Stimulated activated CD4-positive, alpha-beta T cell treated with anti-CD3 and anti-CD28 coated beads, Interleukin-4, amount 100 ng/mL, for 4 hours (primary cell): ENCODE measurements at places on chromosomes 11 and 22.

DNA sequence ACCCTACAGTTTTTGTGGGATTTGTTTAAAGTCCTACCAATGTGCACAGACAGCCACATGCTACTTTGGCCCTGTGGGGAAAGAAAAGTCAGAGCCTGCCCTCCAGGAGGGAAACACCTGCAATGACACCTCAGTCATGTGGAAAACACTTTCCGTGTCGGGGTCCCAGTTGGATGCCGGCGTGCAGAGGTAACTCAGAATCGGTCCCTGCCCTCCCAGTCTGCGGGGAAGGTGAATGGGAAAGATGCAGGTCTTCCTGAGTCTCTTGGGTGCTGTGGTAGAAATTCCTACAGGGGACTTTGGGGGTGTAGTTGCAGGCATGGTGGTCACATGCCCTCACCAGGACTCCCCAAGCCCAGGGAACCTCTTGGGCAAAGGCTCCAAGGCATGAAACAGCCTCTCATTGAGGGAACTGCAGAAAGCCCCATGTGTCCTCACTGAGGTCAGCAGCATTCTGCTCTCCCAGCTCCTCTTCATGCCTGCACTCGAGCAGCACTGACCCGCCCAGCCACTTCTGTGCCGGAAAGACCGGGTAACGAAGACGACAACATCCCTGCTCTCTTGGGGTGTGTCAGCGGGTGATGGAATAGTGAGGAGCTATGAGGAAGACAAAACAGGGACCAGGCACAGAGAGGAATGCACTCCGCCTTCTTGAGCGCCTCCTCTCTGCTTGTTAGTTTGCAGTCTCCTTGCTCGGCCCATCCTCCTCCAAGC lies 4.7 kb downstream of the RIBC2 start:
- DNase-seq, result no peak

- no peak for DNase-seq
Observed at GRCh38 chr11:44839458-44840084, 111.1 kb downstream of the TP53I11 start.

DNA sequence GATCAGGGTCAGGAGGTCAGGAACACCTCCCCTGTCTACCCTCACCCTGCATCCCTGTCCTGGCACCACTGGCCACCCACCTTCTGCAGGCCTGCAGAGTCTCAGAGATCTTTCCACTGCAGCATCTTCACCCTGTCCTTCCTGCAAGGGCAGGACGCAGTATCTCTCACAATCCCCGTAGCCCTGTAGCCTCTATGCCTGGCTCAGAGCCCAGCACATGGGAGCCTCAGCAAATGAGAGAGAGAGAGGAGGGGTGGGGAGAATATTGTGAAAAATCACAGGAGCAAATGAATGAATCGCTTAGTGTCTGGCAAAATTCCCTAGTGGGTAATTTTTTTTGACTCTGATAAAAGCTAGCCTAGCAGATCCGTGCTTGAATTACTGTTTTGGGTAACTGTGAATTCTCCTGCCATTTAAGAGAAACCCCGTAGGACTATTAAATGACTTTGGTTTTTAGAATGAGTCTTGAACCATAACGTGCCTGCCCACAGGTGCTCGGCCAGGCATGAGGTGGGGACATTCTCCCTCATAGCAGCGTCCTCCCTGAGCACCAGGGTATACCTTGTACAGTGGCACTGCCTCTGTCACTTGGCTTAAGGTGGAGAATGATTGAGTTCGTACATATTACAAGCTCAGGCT lies 91.5 kb downstream of the MORC2 start:
- DNase-seq, result no peak

DNA sequence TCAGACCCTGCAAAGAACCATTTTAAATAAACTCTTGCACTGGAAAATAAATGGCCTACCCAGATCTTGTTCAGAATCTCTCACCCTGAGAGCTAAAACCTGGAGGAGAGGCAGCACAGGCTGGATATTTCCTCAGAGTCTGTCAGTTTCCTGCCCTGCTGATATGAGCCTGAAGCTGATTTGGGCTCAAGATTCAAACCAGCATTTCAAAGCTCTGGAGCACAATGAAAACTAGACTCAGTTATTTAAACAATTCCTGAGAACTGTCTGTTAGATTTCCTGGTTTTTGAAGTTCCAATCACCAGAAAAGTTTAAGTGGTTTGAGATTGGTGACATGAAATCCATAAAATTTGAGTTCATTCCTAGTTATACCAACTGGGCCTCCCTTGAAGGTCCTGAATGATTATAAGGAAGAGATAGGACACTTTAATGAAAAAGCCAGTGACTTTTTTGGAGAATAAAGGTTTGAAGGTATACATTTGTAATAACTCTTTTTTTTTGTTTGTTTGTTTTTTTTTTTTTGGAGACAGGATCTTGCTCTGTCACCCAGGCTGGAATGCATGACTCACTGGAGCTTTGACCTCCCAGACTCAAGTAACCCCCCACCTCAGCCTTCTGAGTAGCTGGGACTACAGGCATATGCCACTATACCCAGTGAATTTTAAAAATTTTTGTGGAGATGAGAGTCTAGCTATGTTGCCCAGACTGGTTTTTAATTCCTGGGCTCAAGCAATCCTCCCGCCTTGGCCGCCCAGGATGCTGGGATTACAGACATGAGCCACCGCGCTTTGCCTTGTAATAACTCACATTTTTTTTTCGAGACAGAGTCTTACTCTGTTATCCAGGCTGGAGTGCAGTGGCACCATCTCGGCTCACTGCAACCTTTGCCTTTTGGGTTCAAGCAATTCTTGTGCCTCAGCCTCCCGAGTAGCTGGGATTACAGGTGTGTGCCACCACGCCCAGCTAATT lies 8.0 kb upstream of the ESAM start:
- DNase-seq, result no peak

DNA sequence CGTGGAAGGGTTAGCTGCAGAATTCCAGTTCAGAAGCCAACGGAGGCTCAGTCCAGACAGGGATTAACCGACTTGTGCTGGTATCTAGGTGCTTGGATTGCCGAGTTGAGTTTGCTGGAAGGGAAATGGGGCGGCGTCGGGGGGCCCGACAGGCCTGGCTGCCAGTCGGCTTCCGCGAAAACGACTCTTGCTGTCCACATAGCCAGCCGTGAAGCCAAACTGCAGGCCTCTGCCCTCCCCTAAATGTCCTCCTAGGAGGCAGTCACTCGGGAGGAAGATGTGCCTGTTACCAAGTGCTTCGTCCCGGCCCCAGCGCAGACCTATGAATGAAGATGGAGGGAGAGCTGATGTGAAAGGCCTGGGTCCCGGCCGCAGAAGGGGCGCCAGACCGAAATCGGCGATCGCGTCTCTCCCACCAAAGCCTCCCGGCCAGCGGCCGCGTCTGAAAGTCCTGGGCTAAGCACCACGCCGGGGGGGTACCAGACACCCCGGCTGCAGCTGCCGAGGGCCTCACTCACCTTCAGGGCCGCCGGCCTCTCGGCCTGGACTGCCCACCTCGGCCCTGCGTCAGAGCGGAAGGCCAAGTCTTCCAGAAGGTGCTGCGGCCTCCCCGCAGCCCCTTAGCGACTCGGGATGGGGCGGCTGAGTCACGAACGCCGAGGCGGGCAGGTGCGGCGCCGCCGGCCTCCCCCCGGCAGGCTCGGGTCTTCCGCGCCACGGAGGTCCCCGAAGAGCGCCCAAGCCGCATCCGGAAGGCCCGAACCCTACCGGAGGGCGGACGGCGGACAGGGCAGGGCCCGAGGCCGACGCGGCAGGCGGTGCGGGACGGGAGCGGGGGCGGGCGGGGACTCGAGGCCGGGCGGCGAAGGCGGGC lies 7.5 kb downstream of the DPAGT1 start:
- DNase-seq, result peak; percentile 61

DNA sequence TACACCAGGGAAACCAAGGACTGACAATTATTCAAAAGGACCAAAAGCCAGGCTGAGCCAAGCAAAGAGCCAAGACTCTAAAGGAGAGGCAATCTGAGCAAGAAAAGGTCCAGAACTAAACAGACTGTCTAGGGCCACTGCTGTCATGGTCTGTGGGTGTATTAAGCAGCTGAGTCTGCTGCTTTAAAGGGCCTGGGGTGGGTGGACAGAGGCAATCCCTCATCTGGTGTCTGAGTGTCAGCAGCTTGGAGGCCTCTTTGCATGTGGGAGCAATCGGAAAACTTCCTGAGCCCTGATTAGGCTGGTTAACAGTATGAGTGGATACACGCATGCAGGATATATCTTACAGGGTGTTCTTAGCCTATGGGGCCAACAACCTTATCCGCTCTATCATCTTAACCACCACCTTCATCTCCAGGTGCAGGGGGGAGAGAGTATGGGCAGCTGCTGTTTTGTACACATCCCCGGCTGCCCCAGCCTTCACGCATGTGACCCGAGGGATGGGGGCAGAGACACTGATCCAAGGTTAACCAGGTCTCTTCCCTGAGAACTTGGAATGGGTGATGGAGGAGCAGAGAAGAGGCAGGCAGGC lies 67.5 kb upstream of the TIMP3 start:
- DNase-seq, result no peak

DNA sequence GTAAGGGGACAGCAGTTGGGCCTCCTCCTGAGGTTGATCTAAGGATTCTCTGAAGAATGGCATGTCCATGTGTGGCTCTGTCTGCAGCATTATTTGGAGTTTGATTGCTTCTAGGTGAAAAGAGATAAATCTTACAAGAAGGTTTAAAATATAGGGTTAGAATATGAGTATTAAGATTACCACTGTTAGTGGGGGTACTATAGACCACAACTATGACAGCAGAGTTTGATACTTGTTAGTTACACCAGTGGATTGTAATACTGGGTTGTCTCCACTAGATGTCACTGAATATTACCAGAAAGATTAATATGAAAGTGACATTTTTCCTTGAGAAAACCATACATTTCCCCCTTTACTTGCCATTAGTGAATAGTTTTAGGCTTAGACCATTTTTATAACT lies 47.9 kb downstream of the ZNF280B start:
- DNase-seq, result no peak

- DNase-seq, result no peak
Observed at GRCh38 chr22:44398856-44399837, 86.4 kb upstream of the SHISAL1 start.

GRCh38 chr11:100857236-100858005 lies 170.3 kb downstream of the ARHGAP42 start:
- no peak for DNase-seq

DNA sequence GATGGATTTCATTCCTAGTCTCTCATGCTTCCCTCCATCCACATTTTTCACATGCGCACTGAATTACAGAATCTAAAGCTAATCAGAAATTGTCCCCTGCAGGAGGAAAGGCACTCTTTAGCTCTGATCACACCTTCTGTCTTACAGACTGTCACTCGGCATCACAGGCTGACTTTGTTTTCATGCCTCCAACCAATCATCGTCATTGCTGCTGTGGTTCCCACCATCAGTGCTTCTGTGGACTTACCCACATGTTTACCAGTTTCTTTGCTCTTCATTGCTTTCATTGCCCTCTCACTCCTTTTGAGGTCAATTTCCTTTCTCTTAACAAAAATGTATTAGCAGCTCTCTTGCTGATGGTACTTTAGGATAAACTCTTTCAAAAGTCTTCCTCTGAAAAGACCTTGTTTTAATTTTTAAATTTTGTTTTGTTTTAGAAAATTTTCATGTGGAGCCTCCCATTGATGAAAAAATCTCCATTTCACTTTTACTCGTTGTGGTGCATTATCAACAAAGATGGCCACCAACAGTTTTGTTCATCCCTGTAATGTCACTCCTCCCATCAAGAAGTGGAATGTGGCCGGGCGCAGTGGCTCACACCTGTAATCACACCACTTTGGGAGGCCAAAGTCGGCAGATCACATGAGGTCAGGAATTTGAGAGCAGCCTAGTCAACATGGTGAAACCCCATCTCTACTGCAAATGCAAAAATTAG lies 20.2 kb upstream of the TREH start:
- DNase-seq, result no peak

DNA sequence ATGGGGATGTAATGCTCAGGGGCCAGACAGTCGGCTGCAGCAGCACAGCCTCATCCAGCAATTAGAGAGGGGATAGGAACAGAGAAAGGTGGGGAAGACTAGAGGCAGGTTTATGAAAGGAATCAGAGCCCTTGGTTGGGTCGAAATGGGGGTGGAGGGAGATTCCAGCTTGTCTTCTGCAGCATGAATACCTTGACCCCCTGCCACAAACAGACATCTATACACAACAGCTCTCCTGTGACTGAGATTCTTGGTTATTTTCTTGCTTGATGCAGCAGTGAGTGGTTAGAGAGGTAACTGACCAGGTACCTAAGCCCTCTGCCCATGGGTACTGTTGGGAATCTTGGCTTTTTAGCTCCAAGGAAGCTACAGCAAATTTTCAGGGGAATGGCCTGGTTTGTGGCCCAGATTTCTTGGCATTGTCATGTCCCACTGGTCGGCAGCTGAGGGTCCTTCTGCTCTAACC lies at the start of gene TRIM49D1:
Gene TRIM49D1, minus strand, starts transcription at position 51 of the 466 bp plus-strand sequence. CDS start 4,535 bp downstream, outside the sequence.
- no peak for DNase-seq

DNA sequence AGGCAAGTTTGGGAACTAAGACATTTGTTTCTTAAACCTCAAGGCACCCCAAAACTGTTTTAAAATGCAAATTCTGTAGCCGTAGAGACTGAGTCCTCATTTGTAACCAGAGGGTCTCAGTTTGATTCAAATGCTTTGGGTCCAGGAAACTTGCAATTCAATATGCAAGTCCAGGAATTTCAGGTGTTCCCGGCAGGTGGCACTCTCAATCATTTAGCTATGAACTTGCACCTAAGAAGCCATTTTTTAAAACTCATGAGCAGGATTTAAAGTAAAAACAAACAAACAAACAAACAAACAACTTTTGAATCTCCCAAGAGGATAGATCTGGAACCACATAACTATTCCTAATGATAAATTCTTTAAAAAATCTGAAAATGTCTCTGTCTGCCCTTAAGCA lies 8.7 kb upstream of the ABTB2 start:
- no peak for DNase-seq

DNA sequence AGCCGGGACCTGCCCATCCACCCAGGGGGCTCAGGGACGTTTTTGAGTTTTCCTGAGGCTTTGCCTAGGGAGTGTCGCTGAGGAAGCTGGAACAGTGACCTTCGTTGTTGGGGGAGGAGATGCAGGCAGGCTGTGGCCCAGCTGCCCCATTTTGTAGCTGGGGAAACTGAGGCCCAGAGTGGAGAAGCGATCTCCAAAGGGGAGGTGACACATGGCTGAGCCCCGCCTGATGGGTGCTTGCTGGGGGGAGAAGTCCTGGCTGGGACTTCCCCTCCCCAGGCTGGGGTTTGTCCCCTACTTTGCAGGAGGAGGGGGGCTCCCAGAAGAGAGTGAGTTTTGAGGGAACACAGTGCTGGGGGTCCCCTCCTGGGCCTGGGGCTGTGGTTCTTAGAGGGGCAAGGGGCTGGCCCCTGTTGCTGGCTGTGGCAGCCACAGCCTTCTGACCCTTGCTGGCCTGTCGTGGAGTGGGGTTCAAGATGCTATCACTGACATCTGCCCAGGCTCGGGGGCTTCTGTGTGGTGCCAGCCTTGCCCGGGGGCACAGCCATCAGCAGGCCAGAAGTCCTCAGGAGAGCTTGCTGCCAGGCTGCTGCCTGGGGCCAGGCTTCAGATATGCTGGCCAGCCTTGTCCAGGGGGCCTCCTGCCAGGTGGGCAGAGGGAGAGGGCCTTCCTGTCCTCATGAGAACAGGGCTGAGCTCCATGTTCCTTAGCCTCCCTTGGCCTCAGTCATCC lies 21.4 kb downstream of the KCNQ1 start:
- DNase-seq, result no peak
